ENCODE measurements at places on chromosomes 16 and 17. TPM values are rescaled to one million over a fixed set of nuclear protein-coding genes. Genes with fewer than 3 reads are reported as not detected.

GRCh38 chr17:42132941-42133340 is 10.3 kb downstream of the HSPB9 start:
- H3K27me3 ChIP-seq = no peaks in the 10 kb centered on the region
- H3K4me3 ChIP-seq = no peak overlapping the region
- peaks cover 77% of the 10 kb centered on the region for H3K4me1 ChIP-seq
- peaks cover 25% of the 10 kb centered on the region for H3K36me3 ChIP-seq

GRCh38 chr17:32588135-32588534 is 101.3 kb downstream of the CDK5R1 start:
- no peak for DNase-seq
- H3K27me3 ChIP-seq = no peaks in the 10 kb centered on the region
- H3K27ac ChIP-seq = no peak overlapping the region
- no peaks in the 10 kb centered on the region for H3K4me1 ChIP-seq

Gene TBC1D3L
- polyA plus RNA-seq = 19.0 TPM

Gene C1QTNF8
- polyA plus RNA-seq = not detected
